Stimulated activated CD4-positive, alpha-beta T cell treated with anti-CD3 and anti-CD28 coated beads, Interleukin-1b, Interleukin-23, amount 100 ng/mL, for 1 hour (primary cell): ENCODE measurements at places on chromosomes 3 and 15.

DNA sequence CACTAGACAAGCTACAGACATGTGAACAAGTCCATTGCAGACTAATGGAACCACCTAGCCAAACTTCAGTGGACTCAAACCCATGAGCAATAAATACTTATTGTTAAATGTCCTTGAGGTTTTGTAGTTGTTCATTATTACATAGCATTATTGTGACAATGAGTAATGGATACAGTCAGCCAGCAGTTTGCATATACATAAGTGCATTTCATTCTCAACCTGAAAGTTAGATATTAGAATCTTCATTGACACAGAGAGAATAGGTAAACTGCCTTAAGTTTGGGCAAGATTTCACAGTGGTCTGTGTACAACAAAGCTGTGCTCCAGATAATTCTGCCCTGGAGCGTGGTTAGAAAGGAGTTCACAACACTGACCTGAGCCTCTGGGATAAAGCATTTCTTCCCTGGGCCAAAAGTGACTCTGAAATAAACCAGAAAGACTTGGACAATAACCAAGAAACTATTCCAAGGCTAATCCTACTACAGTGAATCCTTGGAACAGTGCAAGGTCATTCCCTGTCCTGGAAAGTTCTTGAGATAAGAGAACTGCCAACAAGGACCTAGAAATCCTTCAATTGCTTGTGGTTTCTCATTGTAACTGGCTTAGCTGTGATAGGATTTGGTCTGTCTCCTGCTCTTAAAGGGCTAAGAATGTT lies 225.5 kb upstream of the STT3B start:
- no peak for DNase-seq

- DNase-seq, result no peak
These were observed 89.0 kb upstream of the FGF12 start for GRCh38 chr3:192816351-192816750.

DNA sequence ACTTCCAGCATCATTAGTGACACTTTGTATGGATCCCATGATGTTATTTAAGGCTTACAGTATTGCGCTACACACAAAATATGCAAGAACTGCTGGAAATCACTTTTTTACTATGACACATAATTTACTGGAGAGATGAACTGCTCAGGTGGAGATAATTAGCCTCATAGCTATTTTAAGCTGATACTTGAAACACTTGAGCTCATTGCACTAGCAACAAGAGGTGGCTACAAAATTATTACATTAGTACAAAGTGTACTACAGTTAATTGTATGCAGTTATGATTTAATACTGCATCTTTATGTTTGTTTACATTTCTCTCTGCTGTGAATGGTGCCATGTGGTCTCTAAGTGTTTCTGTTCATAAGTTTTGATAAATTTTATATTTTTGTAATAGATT lies 6.5 kb upstream of the LZTFL1 start:
- no peak for DNase-seq

- DNase-seq, result no peak
These were observed 1035.1 kb upstream of the NR2F2 start for GRCh38 chr15:95295363-95295762.
